Activated CD8-positive, alpha-beta memory T cell treated with anti-CD3 and anti-CD28 coated beads for 1 hour (primary cell): ENCODE measurements at places on chromosomes 5 and 9.

GRCh38 chr5:81370912-81371311, 23.0 kb downstream of the ACOT12 start:
- no peak for DNase-seq

DNA sequence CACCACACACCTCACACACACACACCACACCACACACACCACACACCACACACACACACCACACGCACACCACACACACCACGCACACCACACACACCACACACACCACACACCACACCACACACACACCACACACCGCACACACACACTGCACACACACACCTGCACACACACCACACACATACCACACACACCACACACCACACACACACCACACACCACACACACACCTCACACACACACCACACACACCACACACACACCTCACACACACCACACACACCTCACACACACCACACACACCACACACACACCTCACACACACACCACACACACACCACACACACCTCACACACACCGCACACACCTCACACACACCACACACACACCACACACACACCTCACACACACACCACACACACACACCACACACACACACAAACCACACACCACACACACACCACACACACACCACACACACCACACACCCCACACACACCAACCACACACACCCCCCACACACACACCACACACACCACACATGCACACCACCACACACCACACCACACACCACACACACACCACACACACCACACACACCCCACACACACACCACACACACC, 73.7 kb downstream of the ARHGEF37 start:
- DNase-seq: no peak

GRCh38 chr9:30913331-30913730, 1471.1 kb upstream of the ACO1 start:
- no peak for DNase-seq

DNA sequence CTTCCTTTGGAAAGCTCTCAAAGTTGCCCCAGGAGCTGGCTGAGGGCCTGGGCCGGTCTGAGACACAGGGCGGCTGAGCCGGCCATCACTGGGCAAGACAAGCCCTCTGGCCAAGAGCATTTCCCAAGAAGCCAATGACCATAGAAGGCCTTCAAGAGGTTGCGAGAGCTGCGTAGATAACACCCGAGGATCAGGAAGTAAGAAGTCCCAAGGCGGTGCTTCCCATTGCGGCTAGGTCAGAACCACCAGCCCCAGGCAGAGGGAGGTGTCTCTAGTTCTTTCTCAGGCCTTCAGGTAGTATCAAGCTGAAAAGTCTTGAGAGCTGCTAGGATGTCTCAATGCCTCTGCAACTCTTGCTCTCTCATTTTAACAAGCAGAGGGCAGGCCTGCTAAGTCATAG, 54.0 kb upstream of the C5orf58 start:
- DNase-seq: no peak

DNA sequence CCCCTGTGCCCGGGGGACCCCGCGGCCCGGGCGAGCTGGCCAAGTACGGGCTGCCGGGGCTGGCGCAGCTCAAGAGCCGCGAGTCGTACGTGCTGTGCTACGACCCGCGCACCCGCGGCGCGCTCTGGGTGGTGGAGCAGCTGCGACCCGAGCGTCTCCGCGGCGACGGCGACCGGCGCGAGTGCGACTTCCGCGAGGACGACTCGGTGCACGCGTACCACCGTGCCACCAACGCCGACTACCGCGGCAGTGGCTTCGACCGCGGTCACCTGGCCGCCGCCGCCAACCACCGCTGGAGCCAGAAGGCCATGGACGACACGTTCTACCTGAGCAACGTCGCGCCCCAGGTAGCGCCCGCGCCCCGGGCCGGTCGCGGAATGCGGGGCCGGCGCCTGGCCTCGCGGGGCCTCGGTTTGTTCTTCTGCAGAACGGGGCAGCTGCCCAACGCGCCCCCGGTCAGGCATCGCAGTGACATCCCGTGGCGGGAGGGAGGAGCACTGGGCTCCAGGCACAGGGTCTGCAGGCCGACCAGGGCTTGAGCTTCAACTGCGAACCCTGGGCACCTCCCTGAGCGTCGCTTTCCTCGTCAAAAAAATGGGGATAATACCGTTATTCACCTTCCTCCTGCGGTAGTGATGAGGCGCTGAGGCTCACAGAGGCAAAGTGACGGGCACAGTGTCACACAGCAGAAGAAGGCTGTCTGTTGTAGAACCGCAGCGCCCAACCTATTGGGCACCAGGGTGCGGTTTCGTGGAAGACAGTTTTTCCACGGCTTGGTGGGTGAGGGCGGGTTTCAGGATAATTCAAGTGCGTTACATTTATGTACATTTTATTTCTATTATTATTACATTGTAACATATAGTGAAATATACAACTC, 777 bp downstream of the ENDOG start:
- DNase-seq: peak; percentile 30

DNA sequence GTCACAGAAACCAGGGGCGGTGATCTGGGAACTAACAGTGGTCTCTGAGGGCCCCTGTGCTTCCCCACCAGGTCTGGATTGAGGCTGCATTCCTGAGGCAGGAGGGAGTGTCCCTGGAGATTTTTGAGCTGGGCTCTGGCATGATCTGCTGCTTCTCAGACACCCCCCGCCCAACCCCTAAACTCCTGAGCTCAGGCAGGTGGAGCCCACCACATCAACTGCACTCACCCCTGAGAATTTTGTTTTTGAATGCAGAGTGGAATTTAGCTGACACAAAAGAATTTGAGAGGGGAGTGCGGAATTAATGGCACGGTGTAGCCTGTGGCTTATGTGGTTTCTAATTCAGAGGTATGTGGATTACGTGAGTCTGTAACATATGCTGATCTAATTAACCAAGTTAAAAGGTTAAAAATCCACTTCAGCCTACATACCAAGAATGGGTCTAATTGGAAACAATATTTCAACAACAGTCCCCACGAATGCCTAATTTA, 23.9 kb upstream of the CTSL start:
- DNase-seq: no peak

DNA sequence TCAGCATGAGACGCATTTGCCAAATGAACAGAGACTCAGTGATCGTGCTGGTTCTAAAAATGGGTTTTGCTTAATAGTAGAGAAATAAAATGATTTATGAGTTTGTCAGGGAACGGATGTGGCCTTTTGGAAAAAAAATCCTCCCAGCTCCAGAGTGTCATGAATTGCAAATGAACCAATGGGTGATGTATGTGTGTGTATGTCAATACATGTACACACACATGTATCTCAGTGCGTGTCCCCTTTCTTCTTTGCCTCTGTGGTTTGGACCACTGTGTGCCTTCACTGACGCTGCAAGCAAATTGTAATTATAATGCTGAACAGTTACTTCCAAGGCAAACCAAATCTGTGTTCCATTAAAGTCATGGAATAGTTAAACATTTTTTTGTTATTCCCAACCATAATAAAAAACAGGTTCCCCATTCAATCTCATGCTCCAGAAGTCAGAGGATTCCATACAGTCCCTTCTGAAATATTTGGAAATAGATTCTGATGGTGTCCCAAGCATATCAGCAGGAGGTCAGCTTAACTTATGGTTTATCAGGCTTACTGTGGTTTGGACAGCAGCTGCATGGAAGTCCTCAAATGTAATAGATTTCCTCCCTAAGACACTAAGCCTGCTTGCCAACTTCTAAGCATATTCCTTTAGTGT, 630.5 kb downstream of the ACTL7B start:
- DNase-seq: no peak

DNA sequence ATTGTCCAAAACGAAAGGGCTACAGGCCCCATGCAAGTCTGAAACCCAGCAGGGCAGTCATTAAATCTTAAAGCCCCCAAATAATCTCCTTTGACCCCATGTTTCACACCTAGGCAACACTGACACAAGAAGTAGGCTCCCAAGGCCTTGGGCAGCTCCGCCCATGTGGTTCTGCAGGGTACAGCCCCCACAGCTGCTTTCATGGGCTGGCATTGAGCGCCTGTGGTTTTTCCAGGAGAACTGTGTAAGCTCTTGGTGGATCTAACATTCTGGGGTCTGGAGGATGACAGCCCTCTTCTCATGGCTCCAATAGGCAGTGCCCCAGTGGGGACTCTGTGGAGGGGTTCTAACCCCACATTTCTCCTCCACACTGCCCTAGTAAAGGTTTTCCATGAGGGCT, 623.5 kb downstream of the PRR16 start:
- no peak for DNase-seq

GRCh38 chr9:134942011-134942787, 24.5 kb upstream of the FCN1 start:
- no peak for DNase-seq

DNA sequence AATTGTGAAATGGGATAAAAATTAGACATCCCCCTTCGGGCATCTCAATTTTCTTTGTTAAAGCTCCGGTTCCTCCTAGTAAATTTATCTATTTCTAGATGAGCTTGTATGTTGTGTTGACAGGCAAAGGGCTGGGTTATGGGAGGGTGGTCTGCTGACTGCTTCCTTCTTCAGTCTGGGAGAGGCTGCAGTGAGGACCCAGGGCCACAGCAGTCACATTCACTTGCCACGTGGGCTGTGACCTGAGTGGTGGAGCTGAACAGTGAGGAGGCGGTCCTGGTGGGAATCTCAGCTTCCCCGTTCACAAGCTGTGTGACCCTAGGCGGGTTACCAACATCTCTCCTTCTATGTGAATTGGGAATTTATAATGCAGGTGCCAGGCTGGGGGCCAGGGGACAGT, 57.5 kb upstream of the RXRA start:
- no peak for DNase-seq

- no peak for DNase-seq
These were observed 54.0 kb upstream of the MCCC2 start for GRCh38 chr5:71533142-71533541.

- DNase-seq: no peak
These were observed 58.5 kb downstream of the ZNF462 start for GRCh38 chr9:106921341-106921899.

DNA sequence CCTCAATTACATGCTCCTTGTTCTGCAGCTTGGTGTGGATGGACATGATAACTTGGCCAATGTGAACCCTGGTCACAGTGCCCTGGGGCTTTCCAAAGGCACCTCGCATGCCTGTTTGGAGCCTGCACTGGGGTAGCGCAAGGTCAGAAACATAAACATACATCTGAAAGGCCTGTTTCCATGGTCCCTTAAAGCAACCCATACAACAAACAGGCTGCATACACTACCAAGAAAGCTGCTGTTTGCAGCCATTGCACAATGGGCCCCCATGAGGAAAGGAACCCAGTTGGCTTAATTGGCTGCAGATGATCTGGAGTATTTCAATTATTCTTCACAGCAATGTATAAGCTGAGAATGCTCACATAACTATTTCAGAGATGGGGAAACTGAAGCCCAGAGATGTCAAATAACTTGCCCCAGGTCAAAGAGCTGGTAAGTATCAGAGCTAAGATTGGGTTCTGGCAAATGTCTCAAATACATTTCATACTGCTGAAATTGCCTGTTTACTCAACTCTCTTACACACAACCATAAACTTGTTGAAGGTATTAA, 233.9 kb downstream of the ASTN2 start:
- DNase-seq: no peak

DNA sequence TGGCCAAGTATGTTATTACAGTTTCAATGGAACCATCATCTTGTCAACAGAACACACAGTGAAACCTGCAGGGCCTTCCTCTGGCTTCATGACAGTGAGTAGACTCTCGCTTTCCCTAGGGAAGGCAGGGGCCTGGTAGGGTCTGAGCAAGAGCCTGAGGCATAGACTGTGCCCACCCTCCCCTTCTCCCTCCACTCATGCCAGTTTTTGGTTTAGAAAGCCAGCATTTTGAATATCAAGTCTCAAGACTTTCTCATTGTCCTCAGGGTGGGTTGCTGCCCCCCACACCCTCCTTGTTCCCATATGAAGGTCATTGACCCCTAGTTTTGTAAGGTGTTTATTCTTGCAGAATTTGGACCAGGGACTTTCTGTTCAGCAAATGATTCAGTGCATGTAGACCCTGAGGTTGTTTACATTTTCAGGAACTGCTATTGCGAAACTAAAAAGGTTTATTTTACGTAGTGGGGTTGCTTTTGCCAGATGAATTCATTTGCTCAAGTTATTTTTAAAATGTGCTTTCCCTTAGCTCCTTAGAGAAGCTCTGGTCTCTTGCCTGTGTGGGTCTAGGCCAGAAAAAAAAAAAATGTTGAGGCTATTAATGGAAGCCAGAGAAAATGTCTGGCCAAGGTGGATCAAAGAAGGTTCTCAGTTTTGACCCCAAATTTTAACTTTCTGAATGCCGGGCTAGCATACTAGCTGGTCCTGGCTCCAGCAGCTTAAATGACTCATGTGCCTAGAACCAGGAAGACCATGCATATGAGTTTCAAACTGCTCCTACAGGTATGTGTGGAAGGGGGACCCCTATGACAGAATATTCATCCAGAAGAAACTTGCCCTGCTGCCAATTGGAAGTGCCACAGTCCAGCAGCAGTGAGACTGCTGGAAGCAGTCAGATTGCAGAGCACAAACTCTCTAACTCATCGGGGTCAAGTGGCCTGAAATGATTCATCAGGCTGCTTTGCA, 10.1 kb upstream of the MOB3B start:
- DNase-seq: no peak

GRCh38 chr5:74035521-74035937, 409.5 kb downstream of the ARHGEF28 start:
- no peak for DNase-seq

GRCh38 chr9:131447148-131447547, 53.3 kb downstream of the PRRC2B start:
- no peak for DNase-seq

- no peak for DNase-seq
These were observed 27.9 kb downstream of the NFX1 start for GRCh38 chr9:33318225-33318624.

- no peak for DNase-seq
These were observed 391 bp upstream of the NRG2 start for GRCh38 chr5:140043508-140043872.

DNA sequence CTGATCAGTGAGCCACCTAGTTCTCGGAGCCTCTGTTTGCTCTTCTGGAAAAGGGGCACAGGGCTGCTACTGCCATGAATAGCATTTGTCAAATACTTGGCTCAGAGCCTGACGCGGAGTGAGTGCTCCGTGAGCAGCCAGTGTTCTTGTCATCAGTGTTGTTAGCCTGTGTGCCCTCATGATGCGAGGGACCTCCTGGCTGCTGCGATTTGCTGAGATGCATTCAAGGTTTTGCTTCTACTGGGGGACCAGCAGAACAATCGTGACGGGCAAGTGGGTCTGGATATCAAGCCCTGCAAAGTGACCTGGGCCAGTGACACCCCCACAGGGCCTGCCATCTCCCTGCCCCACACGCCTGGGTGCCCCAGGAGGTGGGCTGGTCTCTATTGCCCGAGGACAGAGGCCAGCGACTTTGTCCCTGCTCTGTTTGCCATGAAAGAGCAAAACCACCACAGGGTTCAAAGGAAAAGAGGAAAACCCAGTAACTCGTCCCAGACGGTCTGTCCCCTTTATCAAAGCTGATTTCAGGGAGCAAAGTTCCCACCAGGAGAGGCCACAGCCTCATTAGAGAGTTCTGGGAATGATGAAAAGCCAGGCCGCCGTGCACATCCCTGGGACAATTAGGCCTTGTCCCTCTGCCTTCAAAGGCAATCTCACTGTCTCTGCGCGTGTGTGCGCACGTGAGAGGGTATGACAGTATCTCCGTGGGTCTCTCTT, 86.5 kb upstream of the LMX1B start:
- DNase-seq: no peak

GRCh38 chr5:44160369-44160768, 228.9 kb downstream of the FGF10 start:
- no peak for DNase-seq
